Activated T-cell treated with anti-CD3 and anti-CD28 coated beads, Interleukin-2, amount 50 U/mL, for 48 hours (primary cell): ENCODE measurements at places on chromosomes 11 and 22.
A peak's percentile ranks its signal among the peaks of the same experiment; 100 is the strongest.

GRCh38 chr11:13954591-13954990 is 7.9 kb upstream of the SPON1 start:
- no peak for DNase-seq

GRCh38 chr11:113477321-113477720 is 2.1 kb upstream of the DRD2 start:
- no peak for DNase-seq

DNA sequence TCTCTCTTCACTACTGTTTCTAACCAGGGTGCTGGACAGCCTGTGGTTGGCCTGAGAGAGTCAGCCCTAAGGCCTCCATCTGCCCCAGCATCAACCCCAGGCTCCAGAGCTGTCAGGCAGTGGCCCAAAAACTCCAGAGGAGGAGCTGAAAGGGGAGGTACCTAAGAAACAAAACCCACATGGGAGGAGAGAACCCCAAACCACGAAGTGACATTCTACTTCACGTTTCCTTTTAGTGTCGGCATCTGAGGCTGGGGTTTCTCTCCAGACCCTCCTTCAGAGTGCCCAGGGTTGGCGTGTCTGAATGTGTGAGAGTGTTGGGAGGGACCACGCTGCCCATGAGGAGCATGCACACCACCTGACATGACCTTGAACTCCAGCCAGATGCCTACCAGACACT is 69.8 kb upstream of the NNMT start:
- DNase-seq = no peak

- DNase-seq = no peak
Observed at GRCh38 chr11:119780222-119780953, 51.4 kb upstream of the NECTIN1 start.

DNA sequence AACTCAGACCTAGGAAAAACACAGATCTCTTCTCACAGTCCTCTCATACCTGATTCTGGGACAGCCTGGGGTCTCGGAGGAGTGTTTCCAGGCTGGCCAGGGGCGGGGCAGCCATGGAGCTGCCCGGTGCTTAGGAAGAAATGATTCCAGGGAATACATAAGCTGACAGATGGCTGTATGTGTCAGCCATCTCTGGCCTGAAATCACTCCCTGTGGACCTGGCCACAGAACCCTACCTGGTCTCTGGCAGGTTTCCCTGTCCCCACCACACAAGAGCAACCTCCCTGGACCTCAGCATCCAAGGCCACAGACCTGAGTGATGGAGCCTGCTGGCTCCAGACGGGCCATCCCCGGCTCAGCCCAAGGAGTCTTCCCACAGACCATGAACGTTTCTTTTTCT is 10.0 kb downstream of the GGA1 start:
- DNase-seq = no peak

GRCh38 chr11:85967457-85967856 is 101.4 kb downstream of the PICALM start:
- no peak for DNase-seq

DNA sequence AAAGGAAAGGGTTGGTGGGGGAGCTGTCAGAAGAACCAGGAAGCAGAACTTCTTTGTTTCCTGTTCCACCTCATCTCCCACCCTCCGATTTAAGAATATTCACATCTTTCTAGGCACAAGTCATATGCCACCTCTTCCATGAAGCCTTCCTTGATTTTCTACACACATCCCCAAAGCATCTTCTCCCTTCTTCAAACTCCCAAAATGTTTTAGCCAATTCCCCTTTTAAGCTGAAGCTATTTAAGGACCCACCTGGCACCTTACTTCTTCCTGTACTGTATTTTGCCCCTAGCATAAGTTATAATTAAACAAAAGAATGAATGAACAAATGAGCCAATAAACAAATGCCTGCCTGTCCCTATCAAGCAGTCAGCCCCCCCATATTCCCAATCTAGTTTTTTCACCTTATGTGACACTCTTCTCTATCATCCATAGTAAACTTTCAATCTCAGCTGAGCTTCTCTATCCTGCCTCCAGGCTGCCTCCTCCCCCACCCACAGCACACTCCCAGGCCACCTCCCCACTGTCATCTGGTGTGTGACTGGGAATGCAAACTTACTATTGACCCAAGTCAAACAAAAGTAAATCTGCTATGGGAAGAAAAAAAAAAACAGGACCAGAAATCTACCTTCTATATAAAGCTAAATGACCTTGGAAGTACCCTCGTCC is 3.9 kb downstream of the TNKS1BP1 start:
- DNase-seq = no peak

- DNase-seq = no peak
Observed at GRCh38 chr22:17786435-17787161, 12.3 kb upstream of the BID start.

DNA sequence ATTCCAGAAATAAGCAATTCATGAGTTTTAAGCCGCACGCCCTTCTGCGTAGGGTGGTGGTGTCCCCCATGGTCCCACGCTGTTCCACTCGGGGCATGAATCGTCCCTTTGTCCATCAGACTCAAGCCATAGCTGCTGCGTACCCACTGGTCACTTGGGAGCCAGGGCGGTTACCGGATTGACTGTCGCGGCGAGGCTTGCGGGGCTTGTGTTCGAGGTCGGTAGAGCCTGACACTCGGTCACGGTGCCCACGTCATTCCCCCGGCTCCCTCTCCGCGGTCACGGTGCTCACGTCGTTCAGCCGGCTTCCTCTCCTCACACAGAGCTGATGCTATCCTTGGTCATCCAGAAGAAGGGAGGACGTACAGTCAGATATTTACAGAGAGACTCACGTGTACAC is 1227.0 kb downstream of the BRD1 start:
- DNase-seq = no peak

- no peak for DNase-seq
Observed at GRCh38 chr22:49550141-49550430, 277.6 kb downstream of the BRD1 start.

GRCh38 chr11:18332891-18333290 is 10.5 kb downstream of the GTF2H1 start:
- no peak for DNase-seq

DNA sequence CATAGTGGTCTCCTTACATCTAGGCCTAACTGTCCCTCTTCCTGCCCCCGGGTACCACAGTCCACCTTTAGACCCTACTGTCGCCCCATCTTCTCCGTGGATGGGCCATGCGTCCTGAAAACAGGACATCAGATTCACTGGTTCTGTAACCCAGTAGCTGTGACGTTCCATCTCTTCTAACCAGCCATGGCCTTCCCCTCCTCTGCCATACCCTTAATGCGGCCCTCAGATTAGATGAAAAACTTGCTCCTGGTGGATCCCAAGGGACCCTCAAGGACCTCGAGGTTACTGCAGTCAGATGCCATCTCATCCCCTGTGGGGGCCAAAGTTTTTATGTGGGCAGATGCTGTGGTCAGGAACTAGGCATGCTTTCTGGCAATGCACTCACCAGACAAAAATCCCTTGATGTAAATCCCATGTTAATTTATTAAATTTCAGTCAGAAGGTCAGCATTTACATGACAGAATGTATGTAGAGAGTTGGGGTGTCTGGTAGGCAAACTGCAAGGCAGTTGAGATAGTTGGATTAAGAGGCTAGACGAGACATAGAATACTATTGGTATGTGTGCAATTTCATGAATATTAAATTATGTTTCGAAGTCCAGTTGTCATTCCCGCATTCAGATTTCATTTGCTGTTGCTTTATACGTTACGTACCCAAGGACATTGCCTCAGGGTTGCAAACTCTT is 64.3 kb downstream of the WNT11 start:
- DNase-seq = no peak

- peak; percentile 80 for DNase-seq
Observed at GRCh38 chr11:17063171-17064002, 14.1 kb downstream of the RPS13 start.

- DNase-seq = no peak
Observed at GRCh38 chr11:123977731-123978347, at the start of gene OR10S1. Gene OR10S1 (minus strand): TSS chr11:123977781. CDS start chr11:123977664, 117 bp downstream.

GRCh38 chr22:42837556-42837955 is 19.5 kb downstream of the ARFGAP3 start:
- no peak for DNase-seq

DNA sequence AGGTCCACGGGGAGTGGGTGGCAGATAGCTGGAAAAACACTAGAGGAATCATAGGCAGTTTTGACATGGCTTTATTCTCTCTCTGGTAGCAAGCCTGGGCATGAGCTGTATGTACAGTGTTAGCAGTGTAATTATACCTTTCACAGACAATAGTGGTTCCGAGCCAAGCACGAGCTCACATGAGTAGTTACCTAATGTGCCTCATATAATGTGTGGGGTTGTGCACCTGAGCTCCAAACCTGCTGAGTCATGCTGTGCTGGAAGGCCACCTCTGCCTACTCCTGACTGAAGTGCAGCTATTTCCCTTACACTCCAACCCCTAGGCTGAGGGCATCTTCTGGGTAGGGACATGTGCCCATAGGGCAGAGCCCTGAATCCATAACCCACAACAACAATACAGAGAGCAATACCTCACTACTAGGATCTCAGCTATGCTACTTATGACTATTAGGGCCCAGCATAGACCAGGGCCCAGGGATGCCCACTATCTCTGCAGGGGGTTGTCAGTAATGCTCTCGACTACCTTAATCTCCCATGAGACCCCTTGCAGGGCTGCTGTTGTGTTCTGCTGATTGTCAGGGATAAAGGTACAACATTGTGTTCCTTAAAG is 432.1 kb downstream of the DYNC2H1 start:
- no peak for DNase-seq

- no peak for DNase-seq
Observed at GRCh38 chr22:19509191-19509590, 15.0 kb downstream of the CLDN5 start.

- DNase-seq = no peak
Observed at GRCh38 chr11:21615955-21616371, 576.9 kb upstream of the ANO5 start.

DNA sequence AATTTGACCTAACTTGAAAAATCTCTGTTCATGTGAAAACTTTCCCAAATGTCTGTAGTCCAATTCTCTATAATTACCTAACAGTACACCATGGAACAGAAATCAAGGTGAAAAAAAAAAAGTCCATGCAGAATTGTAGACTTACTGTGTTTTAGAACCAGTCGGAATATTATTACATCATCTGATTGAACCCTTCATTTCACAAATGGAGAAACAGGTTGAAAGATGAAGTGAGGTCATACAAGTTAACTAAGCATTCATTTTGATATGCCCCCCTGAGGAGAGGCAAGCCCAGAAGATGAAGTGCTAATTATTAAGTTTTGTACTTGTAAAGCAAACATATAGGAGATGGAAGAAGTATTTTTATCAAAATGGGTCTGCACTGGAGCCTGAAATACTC is 179.4 kb downstream of the WNT11 start:
- no peak for DNase-seq

GRCh38 chr11:3614742-3615171 is 27.0 kb downstream of the ART5 start:
- peak; percentile 58 for DNase-seq

DNA sequence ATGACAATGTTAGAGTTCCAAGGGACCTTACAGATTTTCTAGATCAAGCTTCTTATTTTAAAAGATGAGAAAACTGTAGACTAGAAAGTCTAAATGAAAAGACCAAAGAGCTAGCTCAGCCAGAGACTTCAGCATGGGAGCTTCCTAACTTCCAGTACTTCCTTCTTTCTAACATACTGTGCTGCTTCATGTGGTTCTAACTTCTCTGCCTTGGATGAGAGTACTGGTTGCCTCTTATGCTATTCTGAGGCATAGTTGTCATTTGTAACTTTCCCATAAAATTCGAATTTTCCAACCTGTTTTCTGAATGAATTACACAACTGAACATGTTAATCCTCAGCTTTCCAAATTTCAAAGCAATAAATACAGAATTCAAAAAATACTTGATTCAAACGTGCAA is 1.8 kb downstream of the MTMR2 start:
- no peak for DNase-seq

GRCh38 chr11:117375960-117376359 is 48.3 kb downstream of the CEP164 start:
- no peak for DNase-seq

GRCh38 chr11:46352063-46352841 is 5.0 kb downstream of the DGKZ start:
- peak; percentile 85 for DNase-seq

DNA sequence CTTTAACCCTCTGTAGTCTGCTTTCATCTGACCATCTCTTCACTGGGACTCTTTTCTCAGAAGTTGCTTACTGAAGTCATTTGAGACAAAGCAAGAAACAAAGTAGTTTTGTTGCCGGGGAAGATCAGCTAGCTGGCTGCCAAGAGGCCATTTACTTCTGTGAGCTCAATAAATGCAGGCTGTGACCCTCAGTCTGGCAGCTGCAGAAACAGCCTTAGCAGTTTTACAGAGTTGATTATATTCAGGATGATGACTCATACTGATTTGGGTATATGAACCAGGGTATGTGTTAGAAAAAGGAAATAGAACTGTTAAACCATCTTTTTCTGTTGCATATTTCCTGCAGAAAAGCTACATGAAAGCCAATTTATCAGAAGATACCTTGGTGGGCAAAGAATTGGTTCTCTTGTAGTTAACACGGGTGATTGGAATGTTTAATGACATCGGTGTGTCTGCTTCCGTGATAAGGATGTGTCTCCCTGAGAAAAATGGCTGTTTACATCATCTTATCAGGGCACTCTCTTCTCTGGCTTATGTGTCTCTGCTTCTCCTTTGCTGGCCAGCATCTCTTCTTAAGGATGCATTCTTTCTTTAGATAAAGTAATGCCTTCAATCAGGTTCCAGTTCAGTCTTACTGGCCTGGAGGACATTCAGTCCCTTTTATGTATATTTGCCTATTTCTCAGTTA is 18.5 kb downstream of the FIBIN start:
- no peak for DNase-seq

DNA sequence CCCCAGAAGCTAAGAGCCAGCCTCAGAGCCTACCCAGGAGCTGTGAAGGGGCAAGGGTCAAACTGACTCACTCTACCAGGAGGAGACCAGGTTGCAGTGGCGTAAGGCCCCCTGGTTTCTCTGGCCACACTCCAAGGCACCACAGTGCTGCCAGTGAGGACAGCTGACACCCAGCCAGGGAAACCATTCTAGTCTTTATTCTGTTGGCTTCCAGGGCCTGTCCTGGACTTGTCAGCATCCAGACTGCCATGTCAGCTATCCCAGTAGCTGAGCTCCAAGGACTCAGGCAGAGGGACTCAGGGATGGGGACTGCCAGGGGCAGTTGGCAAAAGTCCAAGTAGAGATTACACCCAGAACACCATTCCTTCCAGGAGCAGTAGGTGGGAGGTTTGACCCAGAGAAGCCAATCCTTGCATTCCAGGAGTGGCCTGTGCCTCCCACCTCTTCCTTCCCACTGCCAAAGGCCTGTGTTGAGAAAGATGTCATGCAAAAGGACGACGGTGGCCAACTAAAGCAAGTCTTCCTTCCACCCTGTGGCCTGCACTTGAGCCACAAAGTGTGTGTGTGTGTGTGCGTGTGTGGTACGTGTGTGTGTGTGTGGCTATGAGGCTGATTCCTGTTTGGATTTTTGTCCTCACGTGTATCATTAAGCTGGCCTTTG is 3.6 kb upstream of the MAPK8IP1 start:
- DNase-seq = no peak
